Activated CD4-positive, alpha-beta T cell treated with anti-CD3 and anti-CD28 coated beads, Interleukin-2, amount 10 ng/mL, durations not matched to agents 7 days and 5 days (primary cell): ENCODE measurements at places on chromosomes 7 and 10.
A peak's percentile ranks its signal among the peaks of the same experiment; 100 is the strongest.

- DNase-seq: no peak
These were observed 3.5 kb downstream of the ERLIN1 start for GRCh38 chr10:100182281-100182680.

DNA sequence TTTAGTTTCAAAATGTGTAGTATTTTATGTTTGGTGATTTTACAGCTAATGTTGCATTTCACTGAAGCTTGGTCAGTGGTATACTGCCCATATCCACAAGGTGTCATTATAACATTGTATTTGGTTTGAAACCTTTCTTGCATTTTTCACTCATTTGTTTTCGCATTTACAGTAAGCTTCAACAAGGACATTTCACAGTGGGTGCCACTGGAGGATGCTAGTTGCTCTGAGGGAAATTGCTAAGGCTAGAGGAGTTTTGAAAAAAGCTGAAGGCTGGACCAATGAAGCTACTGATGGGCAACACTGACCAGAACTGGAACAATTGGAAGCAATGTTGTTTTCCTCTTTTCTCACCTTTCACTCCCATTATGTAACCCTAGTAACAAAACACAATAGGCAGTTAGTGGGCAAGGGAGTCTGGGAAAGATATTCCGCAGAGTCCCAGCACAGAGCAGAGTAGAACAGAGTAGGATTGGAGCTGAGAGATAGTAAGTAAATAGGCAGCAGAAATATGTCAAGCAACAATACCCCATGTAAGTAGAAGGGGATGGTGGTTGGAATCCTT is 23.6 kb upstream of the SRI start:
- DNase-seq: no peak

GRCh38 chr10:842795-843194 is 88.7 kb downstream of the LARP4B start:
- DNase-seq: no peak

- DNase-seq: peak; percentile 43
These were observed 257.7 kb upstream of the NFE2L3 start for GRCh38 chr7:25894002-25894901.

DNA sequence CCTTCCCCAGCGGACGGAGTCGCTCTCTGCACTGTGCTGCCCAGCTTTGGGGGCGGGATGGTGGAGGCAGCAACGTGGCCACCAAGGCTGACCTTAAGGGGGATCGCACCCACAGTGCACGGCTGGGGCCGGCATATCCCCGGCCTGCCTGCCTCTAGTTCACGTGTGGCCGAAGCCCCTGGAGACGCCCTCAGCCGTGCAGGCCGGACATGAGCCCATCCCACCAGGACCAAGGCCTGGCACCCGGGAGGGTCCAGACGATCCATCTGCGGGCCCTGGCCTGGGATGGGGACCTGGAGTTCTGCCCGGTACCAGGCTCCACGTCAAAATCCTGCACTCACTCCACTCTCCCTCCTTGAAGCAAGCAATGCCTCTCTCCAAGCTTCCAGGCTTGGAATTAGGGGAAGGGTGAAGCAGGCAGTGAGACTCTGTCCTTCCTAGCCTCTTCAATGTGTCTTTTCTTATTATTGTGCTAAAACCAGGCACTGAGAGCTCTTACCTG is 520.8 kb downstream of the REEP3 start:
- no peak for DNase-seq

- DNase-seq: no peak
These were observed 1.7 kb upstream of the FGFR2 start for GRCh38 chr10:121599947-121600346.

DNA sequence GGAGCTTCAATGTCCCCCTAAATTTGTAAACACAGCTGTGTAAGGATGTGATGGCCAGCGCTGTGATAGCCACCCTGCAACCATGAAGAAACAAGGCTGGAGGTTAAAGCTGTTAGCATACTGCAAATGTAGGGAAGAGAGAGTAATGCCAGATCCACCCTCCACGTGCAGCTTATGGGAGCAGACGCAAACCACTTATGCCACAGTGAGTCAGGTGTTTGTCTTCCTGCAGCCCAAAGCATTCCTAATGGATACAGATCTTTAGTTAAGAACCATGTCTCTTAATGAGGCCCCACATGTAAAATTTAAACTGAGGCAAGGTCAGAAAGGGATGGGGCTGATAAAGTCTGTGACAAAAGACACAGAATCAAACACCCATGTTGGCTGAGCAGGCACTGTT is 13.6 kb upstream of the MYL7 start:
- DNase-seq: no peak

GRCh38 chr7:92133133-92133736 is 1.0 kb downstream of the CYP51A1 start:
- DNase-seq: no peak

DNA sequence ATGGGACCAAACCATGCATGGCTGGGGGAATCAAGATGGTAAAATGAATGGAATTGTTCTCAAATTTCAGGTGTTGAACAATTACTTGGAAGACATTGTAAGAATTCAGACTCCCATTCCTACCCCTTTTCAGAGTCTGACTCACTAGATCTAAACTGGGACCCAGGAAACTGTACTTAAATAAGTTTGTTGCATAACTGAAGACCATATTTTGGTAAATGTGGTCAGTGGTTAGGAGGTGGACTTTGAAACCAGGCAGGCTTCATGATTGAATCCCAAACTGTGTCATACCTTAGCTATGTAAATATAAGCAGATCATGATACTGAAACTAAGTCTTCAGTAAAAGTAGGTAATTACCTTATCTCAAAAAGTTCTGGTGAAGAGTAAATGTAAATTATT is 41.7 kb downstream of the ZWINT start:
- no peak for DNase-seq

DNA sequence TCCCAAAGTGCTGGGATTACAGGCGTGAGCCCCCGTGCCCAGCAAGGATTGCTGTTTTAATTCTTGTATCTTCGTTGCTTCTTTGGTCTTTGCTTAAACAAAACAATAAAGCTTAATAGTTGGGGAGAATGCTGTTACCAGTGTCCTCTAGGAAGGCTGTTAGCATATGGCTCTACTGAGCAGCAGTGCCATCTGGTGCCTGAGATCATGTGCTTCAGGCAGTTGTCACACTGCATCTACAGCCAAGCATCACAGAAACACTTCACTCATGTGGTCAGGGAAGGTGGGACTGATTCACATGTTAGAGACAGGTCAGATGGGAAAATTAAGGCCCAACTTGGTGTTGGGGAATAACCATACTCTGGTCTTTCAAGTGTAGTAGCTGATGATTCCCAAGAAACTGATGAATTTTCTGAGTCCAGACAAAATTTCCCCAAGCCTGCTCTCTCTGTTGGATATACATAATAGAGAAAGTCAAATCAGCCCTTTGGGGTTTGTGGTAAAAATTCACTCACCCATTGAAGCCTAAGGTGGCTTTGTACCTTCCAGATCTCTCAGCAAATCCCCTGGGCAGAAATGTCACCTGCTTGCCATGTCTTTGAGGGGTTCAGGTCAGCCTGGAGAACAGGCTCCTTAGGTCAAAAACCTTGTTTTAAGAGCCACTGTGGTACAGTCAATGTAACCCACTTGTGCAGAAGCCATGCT is 28.4 kb downstream of the UBE2D4 start:
- peak; percentile 43 for DNase-seq

GRCh38 chr10:125995726-125996304 is 99.5 kb downstream of the FANK1 start:
- DNase-seq: no peak

DNA sequence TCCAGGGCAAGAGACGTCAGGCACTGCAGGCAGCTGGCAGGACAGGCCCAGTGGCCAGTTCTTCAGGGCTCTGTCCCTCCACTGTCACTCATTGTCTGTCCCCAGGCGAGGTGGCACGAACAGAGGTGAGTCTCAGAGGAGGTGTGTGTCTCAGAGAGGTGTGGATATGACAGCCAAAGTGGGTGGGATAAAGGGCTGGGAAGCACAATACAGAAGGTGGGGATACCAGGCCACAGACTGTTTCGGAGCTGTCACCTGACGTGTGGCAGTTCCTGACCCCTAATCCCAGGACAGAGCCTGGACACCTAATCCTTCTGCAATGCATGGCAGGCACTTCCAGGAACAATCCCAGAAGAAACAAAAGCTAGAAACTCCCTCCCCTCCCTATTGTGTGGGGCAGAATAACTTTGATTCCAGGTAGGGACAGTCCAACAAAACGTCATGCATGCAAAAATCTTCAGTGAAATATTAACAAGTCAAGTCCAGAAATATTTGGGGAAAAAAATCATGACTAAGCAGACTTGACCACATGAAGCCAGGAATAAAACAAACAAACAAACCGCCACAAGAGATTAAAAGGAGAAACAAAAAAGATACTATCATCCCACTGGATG is 11.6 kb downstream of the KLRG2 start:
- no peak for DNase-seq

DNA sequence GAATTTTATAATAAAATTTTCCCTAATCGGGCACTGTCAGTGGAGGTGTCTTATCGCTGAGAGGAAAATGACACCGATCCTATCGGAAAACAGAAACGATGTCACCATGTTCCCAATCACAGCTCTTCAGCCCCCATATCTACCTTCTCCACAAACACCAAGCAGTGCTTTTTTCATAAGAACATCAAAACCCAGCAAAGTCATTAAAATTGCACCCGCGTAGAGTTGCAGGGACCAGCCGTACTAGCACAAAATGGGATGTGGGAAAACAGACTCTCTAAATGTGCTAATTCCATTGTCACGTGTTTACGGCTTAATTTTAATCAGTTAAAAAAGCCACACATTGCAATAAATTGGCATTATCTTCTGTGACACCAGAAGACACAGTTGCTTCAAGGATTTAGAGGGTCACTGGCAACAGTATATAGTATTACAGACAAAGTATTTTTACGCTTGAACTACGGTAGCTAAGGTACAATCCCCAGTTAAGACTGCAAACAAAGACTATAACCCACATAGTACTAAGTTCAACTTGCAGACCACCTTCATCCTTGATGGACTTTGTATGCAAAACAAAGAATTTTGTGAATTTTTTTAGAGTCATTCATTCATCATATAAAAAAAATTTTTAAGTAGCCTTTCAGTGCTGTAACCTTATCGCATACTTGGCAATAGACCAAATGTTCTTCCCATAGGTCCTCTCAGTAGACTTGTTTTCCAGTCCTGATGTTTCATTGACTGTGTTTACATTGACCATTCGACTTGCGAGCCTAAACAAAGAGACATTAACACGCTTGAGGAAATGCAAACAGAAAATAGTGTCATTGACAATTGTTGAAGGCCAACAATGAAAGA is 116.0 kb downstream of the VTI1A start:
- DNase-seq: no peak

DNA sequence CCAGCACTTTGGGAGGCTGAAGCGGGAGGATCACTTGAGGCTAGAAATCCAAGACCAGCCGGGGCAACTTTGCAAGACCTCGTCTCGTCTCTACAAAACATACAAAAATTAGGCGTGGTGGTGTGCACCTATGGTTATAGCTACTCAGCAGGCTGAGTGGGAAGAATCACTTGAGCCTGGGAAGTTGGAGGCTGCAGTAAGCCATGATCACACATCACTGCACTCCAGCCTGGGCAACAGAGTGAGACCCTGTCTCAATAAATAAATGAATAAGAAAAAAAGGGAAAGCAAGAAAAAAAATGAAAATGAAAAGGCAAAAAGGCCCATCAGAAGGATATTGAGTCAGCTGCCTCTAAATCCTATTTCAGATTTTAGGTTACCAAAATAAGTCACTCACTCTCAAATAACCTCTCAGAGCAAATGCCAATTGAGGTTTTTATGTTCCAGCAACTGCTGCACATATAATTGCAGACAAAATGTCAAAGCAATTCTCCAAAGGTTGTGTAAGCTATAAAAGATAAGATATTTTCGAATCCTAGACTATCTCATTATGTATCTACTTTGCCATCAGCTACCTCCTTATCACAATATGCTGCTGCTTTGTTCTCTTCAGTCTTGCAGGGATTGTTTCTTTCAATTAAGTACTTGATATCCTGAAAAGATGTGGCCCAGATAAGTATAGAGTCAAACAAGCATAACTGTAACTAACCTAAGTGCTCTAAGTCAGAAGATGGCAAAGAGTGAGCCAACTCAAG is 4.7 kb downstream of the BAZ1B start:
- no peak for DNase-seq

GRCh38 chr10:48453451-48454301 is 147.2 kb downstream of the MAPK8 start:
- DNase-seq: no peak

DNA sequence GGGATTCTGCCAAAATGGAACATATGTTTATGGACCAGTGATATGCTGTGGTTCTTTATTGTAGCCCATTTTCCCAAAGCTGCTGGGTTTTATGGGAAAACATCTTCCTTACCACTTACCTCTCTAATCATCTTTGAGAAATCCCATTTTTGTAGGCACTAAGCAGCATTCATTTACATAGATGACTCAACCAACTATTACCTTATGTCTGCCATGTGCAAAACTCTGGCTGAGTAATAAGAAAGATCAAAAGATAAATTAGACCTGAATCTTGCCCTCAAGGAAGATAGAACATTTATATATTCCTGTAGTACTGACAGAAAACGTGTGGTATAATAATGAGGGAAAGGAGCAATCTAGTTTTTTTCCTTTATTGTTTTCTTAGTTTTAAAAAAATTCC is 24.3 kb downstream of the CBLL1 start:
- no peak for DNase-seq

DNA sequence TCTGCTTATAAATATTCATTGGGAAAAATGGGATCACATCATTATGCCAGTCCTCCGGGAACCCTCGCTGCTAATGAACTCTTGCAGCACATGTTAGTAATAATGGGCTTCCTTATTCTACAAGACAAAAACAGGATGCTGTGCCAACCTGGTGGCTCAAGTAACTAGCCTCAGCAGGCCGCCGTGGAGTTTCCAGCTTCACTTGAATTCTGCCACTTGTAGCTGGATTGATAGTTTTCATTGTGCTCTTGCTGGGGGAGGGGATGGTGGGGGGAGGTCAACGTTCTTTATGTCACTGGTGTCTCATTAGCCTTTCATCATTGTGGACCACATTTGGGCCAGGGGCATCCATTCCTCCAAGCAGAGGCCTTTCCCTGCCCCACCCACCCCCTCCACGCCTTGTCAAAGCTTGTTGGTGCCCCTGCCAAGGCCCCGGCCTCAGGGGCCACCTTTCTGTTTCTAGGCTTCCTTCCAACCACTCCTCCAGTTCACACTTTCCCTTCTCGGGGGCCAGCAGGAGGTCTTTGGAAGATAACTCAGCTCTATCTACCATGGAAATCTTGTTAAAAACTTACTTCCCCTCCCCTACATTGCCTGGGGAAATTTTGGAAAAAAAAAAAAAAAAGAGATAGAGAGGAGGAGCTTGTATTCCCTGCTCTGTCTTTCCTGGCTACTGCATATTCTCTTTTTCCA is 153.9 kb downstream of the BMPER start:
- no peak for DNase-seq

- no peak for DNase-seq
These were observed 4.5 kb downstream of the TMEM243 start for GRCh38 chr7:87215046-87215445.

- DNase-seq: no peak
These were observed 701.4 kb downstream of the SUGCT start for GRCh38 chr7:40836218-40836617.

DNA sequence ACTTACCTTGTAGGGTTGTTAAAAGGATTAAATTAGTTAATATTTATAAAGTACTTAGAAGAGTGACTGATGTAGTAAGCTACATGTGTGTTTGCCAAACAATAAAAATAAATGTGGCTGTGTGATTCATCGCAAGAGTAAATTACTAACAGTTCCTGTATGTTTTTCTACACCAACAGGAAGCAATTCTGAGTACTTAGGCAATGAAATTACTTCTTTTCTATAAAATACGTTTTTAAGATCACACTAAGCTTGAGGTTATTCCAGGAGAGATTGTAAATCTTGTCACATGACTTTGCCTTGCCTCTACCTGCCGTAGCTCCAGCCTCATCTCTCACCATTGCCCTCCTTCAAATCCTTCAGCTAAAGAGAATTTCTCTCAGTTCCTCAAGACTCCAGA is 18.1 kb upstream of the GSTK1 start:
- no peak for DNase-seq

GRCh38 chr7:44078521-44078920 is 3.8 kb downstream of the POLM start:
- no peak for DNase-seq
